ENCODE measurements at places on chromosomes 1 and 21.

- DNase-seq: no peak
These were observed 1639.3 kb downstream of the MRPL39 start for GRCh38 chr21:23968008-23968407.

DNA sequence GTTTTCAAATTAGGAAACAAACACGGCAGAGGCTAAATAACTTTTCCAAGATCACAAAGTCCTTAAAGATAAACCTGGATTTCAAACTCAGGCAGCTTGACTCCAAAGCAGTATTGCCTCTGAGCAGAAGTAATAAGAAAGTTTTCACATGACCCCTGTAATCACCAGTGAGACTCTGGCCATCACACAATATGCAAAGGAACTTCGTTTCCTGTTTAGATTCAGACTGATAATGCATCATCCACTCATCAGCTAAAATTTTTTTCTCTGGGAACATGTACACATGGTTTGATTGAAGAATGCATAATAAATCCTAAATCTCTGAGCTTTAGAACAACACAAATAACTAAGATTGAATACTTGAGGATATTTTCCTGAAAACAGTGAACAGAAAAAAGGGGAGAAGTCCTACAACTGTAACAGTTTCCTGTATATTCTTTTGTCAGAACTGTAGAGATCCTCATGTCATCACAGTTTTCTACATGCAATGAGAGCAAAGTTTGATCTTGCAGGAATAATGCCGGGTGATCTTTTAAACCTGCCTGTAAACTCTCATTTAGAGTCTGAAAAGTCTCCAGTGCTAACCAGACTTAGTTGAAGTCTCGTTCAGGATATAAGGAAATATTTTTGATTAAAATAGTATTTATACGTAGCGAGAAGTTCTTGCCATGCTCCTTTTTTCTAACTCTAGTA, 225.3 kb downstream of the SPATA17 start:
- DNase-seq: no peak

DNA sequence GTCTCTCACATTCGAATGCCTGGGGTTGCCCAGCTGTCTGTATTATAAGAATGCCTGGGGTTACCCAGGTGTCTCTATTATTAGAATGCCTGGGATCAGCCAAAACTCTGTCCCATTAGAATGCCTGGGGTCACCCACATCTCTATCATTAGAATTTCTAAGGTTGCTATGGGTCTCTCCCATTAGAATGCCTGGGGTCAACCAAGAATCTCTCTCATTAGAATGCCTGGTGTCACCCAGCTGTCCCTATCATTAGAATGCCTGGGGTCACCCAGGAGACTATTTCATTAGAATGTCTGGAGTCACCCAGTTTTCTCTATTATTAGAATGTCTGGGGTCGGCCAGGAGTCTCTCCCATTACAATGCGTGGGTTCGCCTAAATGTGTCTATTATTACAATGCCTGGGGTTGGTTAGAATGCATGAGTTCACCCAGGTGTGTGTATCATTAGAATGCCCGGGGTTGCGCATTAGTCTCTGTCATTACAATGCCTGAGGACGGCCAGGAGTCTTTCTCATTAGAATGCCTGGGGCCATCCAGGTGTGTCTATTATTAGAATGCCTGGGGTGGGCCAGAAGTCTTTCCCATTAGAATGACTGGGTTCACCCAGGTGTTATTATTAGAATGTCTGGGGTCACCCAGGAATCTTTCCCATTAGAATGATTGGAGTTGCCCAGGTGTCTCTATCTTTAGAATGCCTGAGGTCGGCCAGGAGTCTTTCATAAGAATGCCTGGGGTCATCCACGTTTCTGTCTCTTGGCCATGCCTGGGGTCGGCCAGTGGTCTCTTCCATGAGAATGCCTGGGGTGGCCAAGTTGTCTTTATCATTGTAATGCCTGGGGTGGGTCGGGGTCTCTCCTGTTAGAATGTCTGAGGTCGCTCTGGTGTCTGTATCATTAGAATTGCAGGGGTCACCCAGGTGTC, 59.6 kb downstream of the RNF187 start:
- no peak for DNase-seq

DNA sequence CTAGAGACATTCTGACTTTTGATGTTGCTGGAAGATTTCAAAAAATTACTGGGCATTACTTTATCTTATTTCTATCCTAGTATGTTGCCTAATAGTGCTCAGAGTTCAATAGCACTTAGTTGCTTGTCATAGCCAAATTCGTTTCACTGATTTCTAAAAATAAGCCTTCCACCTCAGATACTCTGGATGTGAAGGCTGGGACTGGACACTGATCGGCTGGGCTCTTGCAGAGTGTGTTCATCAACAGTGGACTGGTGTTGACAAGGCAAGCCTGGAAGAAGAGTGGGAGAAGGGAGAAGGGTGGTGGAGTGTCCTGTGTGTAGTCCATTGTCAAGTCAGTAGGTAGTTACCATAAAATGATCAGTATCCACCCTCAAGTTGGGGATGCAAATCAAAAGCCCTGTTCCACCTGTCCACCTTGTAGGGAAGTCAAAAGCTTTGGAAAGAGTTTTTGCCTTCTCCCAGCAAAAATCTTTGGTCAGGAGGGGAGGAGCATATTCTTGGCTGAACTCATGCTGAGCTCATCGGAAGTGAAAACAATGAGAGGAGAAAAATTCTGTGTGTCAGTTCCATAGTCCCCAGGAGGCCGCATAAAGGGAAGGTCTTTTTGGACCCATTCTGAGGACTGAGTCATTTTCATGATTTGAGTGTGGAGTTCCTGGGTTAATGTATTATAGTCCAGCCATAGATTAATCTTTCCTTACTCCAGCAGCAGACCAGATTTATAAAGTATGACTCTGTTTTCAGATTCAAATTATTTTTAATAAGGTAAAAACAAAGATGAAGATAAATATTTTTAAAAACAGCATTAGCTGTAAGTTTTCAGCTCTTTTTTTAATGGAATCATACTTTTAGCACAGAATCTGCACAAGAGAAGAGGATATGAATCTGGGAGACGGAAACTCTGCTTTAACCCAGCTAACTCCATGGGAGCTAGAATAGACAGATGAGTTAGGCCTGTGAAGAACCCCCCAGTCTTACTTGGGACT, 99.5 kb upstream of the BMP8A start:
- no peak for DNase-seq

- DNase-seq: no peak
These were observed 230.6 kb downstream of the TNR start for GRCh38 chr1:175512637-175513412.

DNA sequence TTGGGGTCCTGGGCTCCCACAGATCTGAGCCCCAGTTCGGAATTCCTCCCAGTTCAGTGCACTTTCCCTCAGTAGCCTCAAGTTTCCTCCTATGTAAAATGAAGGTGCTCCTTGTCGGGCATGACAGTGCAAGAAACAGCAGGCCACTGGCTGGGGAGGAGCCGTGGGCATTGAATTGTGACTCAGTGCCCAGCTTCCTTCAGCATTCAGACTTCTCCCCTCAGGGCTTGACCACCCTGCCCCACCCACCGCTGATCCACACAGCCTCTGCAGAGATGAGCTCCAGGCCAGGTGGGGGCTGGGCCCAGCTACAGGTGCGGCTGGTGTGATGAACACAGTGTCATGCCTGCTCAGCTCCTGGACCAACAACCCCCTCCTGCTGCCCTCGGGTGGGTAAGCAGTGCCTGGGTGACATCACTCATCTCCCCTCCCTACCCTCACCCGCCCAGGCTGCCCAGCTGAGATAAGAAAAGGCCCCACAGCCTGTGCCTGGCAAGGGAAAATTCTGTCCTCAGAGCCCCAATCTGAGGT, 4.9 kb downstream of the MOB3C start:
- no peak for DNase-seq

DNA sequence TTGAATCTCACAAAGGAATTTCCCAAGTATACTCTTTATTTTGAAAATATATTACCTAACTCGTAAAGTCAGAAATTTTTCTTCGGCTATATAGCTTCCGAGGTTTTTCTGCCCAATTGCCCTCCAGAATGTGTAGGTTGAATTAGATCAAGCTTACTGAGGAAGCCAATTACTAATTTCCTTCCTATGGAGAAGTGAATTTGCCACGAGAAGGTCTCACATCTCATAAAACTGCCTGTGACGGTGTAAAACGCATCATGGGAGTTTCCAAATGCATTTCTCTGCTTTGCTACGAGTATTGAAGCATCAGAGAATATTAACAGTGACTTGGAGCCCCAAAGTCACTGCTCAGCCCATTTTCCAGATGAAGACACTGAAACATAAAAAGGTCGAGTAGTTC, 262.3 kb downstream of the PTBP2 start:
- no peak for DNase-seq
